ENCODE measurements at places on chromosomes 11 and 22.

DNA sequence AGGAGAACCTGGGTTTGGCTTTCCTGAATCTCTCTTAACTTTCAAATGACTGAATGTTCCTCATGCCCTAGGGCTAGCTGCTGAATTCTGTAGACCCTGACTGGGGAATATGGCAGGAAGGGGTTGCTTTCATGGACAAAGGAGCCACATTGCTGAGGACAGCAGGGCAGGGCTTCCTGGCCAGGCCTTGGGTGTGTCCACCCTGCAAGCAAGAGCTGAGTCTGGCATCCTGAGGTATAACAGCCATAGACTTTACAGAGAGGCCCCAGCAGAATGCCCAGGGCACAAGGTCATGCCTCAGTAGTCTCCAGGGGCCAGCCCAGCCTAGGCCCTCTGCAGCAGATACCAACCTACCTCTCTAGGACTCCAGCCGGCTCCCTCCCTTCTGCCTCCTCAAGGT lies 102.2 kb upstream of the RAG2 start:
- DNase-seq, result no peak

- DNase-seq, result peak; percentile 91
Measured at GRCh38 chr22:21816787-21817496, 50.5 kb downstream of the MAPK1 start.

- no peak for DNase-seq
Measured at GRCh38 chr22:20242393-20243175, 25.5 kb downstream of the RTN4R start.

DNA sequence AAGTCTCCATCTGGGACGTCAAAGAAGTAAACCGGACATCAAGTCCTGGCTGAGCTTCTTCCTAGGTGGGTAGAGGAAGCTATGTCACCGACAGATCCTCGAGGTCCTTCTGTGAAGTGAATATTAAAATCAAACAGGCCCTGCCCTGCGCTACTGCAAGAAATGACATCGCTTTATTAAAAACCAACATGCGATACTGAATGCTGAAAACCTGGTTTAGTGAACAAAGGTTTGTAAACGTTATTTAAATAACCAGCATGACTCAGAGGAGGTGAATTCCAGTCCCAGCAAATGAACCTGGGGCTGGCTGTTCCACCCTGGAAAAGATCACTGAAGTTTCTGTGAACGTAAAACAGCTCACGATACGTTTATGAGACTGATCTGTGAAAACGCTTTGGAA lies 645 bp downstream of the RTCB start:
- peak; percentile 17 for DNase-seq

DNA sequence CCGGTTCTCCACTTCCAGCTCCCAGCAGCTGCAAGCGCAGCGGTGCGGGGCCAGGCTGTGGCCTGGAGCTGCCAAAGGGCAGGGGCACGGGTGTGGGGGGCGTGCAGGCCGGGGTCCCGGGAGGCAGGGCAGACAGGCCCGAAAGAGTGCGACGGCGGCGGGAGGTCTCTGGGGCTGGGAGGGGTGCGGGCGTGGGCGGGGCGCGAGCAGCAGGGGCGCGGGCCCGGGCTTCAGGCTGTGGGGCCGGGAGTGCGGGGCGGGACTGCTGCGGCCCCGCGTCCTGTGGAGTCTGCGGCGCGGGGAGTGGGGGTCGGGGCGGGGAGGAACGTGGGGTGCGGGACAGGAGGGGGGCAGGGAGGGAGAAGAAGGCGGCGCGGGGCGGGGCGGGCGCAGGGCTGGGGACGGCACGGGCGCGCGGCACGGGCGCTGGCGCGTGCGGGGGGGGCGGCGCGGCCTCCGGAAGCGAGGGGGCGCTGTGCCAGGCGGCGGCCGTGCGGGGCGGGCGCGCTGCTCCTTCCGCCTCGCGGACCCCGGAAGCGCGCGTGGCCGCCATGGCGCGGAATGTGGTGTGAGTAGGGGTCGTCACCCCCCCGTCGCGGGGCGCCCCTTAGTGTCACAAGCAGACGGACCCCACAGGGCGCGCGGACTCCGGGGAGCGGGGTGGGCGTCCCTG lies at the start of gene MRPL23:
MRPL23 (plus strand) TSS at position 521 of the 673 bp plus-strand sequence; CDS start at position 552, 31 bp downstream.
- no peak for DNase-seq

DNA sequence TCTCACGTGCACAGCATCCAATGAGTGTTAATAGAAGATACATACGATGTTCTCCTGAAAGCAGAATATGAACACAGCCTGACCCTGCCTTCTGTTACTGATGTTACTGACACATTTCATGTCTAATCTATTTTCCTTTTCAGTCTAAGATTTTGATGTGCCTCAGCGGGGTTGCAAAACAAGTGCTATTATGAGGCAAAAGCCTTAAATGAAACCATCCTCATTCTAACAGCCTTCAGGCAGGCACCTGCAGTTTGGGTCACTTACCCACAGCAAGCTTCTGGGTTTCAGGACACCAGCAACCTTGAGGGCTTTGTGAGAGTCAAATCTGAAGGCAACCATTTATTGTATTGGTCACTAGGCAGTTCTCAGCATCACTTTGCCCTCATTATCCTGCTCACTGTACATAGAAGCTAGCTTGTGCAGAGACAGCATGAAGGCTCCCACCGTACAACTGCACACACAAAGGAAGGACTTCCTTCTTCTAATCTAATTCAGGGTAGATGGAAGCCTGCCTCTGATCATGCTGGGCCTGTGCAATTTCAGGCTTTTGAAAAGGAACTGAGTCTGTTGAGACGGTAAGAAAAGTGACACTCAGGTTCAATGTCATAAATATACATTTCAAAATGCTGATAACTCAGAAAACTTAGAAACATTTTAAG lies 183.2 kb upstream of the PITPNB start:
- DNase-seq, result no peak

DNA sequence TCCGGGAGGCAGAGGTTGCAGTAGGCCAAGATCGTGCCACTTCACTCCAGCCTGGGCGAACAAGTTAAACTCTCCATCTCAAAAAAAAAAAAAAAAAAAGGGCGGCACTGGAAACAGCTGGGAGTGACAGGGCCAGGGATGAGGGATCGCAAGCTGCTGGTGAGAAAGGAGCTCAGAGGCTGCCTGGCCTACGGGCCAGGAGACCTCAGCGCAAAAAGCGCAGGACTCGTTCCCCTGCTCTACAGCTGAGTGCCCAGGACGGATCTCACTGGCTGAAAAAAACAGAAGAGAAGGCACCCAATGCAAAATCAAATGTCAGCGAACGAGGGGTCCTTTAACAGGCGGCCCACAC lies 650 bp upstream of the NUP50 start:
- peak; percentile 45 for DNase-seq

- peak; percentile 72 for DNase-seq
Measured at GRCh38 chr11:10909141-10909883, 51.5 kb upstream of the ZBED5 start.

DNA sequence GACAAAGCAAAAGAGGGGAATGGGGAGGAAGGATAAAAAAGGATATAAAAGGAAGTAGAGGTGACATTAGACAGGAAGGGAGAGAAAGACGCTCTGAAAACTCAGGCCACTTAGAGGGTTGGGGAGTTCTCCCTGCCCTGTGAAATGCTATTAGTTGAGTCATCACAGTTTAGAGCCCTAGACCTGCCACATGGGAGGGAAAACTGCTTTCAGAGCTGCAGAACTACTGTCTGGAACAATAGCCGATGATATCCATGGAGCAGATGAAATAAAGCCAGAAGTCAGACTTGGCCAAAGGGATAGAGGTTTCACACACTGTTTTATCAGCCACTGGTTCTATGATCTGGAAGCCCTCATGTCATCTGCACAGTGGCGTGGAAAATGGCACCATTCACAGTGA lies 157.9 kb downstream of the NCAM1 start:
- peak; percentile 3 for DNase-seq

DNA sequence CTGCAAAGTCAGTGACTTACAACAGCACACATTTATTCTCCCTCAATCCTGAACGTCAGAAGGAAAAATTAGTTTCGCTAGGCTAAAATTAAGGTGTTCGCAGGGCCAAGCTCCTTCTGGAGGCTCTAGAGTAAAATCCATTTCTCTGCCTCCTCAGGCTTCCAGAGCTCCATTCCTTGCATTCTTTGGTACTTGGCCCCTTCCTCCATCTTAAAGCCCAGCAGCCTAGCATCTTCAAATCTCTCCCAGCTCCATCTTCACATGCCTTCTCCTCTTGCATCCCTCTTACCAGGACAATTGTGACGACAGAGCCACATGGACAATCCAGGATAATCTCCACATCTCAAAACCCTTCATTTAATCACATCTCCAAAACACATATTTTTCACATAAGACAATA lies 165.0 kb downstream of the GRIA4 start:
- DNase-seq, result no peak

DNA sequence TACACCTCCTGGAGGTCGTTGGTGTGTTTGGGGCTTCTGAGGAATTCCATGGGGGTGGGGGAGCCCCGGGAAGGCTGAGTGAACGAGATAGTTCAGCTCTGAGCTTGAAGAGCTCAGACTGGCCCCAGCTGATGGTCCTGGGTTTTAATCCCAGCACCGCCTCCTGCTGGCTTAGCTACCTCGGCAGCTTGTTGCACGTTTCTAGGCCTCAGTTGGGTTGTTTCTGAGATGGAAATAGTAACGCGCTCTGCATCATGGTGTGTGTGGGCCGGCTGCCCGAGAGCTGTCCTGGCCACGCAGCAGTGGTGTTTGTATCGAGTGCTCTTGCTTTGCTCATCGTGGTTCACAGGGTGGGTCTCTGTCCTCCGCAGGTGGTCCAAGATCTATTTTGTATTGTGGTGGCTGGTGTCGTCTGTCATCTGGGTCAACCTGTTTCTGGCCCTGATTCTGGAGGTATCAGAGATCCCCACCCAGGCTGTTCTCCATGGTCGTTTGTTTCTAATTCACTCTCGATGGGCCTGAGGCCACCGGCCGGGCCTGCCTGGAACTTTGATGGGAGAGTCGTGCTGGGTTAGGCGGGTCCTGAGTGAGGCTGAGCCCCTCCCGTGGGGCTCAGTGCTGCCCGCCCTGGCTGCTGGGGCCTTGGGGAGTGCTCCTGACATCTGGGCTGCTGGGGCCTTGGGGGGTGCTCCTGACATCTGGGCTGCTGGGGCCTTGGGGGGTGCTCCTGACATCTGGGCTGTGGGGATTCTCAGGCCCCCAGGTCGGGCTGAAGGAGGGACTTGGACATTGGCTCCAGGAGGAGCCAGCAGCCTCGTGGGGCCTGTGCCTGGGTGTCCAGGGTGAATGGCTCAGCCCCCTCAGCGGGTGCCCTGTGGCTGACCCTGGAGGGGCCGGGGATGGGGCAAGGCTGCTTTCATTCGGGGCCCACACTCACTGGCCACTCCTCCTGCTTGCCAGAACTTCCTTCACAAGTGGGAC lies 37.7 kb downstream of the TPCN2 start:
- peak; percentile 11 for DNase-seq

- no peak for DNase-seq
Measured at GRCh38 chr11:26040339-26040738, 291.6 kb upstream of the ANO3 start.

- no peak for DNase-seq
Measured at GRCh38 chr11:2758751-2759150, 59.0 kb upstream of the KCNQ1OT1 start.

- no peak for DNase-seq
Measured at GRCh38 chr11:111765320-111765983, 737 bp downstream of the PPP2R1B start.

DNA sequence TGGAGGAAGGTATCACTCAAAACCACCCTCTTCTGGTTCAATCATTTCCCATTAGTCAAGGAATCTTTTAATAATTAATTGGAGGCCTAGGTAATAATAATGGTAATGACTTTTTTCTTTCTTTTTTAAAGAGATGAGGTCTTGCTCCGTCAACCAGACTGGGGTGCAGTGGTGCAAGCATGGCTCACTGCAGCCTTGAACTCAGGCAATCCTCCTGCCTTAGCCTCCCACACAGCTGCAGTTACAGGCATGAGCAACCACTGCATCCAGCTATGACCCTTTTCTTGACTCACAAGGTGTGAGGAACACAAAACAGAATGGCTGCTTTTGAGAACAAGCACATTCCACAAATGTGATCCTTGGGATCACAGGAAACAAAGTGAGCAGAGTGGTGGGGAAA lies 3.6 kb downstream of the POLDIP3 start:
- no peak for DNase-seq

GRCh38 chr11:20617346-20618005 lies 18.1 kb downstream of the SLC6A5 start:
- DNase-seq, result no peak

DNA sequence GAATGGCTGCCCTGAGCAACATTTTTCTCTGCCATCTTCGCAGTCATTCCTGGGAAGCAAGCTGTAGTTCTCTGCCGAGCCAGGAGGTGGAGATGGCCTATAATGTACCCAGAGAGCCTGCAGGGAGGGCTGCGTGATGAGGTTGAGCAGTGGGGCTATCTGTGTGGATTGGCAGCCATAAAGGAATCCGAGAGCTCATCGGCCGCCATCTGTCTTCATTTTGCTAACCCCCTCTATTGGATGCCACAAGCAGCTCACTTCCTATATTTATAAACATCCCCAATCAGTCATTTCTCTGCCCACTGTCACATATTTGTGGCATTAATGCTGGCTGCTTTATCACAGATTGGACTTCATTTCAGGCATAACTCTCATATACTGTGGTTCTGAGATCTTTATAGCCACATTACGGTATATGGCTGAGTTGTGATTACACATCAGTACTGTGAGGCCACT lies 209.5 kb downstream of the NTM start:
- peak; percentile 86 for DNase-seq

DNA sequence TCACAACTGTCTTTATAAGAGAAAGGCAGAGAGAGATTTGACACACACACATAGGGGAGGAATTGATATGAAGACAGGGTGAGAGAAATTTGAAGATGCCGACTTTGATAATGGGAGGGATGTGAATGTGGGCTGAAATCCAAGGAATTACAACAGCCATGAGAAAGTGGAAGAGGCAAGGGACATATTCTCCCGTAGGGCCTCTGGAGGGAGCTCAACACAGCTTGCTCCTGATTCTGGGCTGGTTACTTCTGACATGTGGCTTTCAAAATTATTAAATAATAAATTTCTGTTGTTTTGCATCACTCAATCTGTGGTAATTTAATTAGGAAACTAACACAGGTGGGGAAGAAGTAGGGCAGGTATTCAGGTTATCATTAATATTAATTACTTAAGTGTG lies 282.9 kb downstream of the LUZP2 start:
- no peak for DNase-seq

- DNase-seq, result peak; percentile 52
Measured at GRCh38 chr11:84854498-84854880, 772.7 kb downstream of the DLG2 start.
